ENCODE measurements at places on chromosomes 1 and 21. TPM values are rescaled to one million over a fixed set of nuclear protein-coding genes. Genes with fewer than 3 reads are reported as not detected.

DNA sequence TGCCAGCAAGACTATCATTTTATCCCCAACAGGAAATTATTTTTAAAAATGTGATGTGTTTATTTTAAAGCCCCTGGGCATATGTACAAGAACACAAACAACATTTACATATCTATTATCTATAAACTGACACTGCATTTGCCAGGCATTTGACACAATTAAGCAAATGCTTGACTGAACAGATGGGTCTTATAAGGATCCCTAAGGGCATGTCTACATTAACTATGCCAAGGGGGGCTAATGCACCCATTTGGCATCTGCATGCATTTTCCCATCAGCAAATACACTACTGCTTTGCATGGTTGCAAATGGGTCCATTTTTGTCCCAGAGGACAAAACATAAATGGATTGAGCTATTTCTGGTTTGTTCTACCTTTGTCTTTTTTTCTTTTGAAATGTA is 884.8 kb upstream of the B3GALT2 start:
- no peak for DNase-seq

GRCh38 chr1:191151321-191151807 is 673.7 kb upstream of the BRINP3 start:
- no peak for DNase-seq

DNA sequence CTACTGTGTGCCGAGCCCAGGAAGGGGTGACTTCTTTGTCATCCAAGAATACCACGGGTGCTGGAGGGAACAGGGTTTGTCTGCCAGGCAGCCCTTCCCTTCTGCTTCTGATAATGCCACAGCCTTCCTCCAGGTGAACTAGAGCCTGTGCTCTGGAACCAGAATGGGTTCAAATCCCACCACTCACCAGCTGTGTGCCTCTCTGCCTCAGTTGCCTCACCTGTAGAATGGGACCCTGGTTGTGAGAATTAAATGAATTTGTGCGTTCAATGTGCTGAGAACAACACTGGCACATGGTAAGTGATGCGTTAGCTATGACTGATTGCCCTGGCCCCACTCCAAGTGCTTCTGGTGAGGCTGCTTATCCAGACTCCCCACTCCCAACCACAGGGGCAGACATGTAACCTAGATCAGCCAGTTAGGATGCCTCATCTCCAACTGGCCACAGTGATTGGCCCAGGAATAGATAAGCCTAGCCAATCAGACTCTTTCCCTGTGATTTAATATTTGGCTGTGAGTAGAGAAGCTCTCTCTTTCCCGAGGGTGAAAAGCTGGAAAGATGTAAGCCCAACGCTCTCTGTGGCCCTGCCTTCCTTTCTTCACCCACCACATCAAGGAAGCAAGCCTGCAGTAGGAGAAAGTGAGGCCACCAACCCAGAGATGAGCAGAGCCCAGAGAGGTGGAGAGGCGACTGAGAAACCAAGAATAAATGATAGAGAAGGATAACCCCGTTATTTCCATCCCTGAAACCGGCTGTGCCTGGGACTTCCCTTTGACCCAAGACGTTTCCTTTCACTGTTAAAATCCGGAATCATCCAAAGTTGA is 20.8 kb upstream of the LAPTM5 start:
- peak; percentile 77 for DNase-seq

- DNase-seq = no peak
Observed at GRCh38 chr1:17393230-17393629, 21.2 kb downstream of the PADI6 start.

GRCh38 chr1:44602634-44603628 is 71.3 kb downstream of the TMEM53 start:
- DNase-seq = peak; percentile 54

PRDM16 gene
- total RNA-seq = 1.6 TPM

DNA sequence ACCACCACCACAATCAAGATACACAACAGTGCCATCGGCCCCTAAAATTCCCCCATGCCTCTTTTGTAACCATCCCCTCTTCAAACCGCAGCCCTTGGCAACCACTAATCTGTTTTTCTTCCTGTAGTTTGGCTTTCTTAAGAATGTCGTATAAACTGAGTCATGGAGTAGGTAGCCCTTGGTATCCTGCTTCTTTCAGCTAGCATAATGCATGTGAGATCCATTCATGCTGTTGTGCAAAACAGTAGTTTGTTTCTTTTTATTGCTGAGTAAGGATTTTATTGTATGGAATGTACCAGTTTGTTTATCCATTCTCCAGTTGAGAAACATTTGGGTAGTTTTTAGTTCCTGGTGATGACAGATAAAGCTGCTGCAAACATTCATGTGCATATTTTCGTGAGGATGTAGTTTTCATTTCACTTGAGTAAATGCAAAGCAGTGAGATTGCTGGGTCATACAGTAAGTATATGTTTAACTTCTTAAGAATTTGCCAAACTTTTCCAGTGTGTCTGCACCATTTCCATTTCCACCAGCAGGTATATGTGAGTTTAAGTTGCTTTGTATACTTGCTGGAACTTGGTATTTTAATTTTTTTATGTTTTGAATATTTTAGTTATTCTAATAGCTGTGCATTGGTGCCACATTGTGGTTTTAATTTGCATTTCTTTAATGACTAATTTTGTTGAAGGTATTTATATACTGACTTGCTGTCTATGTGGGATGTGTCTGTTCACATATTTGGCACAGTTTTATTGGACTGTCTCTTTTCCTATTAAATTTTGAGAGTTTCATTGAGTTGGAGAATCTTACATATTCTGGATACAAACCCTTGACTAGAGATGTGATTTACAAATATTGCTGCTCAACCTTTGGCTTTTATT is 148.4 kb upstream of the MAP1LC3C start:
- DNase-seq = no peak

- no peak for DNase-seq
Observed at GRCh38 chr1:99702221-99702620, 56.3 kb downstream of the PALMD start.

DNA sequence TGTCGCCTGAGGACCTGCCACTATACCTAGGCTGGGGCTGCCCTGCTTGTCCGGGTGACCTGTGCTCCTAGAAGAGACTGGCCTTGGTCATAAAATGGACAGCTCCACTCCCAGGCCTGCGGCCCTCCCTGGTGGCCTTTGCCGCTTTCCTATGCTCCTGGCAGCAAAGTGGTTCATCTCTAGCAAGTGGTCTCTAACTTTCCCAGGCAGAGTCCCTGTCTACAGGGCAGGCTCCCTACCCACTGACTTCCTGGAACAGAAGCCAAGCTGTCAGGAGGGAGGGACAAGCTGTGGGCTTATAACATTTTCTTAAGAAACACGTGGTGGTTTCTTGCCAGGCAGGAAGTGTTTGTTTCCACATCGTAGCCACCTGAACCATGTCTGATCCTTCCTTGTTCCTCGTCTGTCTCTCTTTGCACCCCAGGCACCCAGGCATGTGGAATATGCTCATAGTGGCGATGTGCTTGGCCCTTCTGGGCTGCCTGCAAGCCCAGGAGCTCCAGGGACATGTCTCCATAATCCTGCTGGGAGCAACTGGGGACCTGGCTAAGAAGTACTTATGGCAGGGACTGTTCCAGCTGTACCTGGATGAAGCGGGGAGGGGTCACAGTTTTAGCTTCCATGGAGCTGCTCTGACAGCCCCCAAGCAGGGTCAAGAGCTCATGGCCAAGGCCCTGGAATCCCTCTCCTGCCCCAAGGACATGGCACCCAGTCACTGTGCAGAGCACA is 10.1 kb downstream of the H6PD start:
- DNase-seq = no peak

DNA sequence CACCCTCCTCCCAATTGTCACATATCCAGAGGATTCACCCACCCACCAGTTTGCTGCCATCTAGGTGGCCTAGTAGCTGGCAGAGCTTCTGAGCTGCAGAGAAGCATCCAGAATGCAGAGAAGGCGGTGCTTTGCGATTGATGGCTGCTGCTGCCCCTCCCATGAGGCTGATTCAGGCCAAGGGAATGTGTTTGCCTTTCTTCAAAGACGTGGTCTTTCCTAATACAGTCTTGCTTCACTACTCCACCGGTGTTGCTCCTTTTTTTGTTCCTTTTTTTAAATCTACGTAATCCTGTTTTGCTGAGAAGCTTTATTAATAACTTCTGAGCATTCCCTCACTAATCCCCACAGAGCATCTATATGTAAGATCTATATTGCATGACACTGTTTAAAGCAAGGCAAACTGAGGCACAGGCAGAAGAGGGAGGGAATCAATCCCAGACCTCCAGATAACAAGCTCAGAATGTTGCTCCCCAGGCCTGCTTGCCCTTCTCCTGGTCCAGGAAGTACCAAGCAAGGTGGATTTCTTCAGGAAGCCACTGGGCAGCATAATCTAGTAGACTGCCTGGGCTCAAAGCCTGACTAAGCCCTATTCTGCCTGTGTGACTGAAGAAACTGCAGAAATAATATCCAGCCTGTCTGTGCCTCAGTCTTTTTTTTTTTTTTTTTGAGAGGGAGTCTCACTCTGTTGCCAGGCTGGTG is 275.5 kb upstream of the FMN2 start:
- peak; percentile 23 for DNase-seq

LYST gene
- total RNA-seq = 34.0 TPM

RABGAP1L gene
- total RNA-seq = 86.6 TPM

TGFB2 gene
- 40.1 TPM for total RNA-seq

DNA sequence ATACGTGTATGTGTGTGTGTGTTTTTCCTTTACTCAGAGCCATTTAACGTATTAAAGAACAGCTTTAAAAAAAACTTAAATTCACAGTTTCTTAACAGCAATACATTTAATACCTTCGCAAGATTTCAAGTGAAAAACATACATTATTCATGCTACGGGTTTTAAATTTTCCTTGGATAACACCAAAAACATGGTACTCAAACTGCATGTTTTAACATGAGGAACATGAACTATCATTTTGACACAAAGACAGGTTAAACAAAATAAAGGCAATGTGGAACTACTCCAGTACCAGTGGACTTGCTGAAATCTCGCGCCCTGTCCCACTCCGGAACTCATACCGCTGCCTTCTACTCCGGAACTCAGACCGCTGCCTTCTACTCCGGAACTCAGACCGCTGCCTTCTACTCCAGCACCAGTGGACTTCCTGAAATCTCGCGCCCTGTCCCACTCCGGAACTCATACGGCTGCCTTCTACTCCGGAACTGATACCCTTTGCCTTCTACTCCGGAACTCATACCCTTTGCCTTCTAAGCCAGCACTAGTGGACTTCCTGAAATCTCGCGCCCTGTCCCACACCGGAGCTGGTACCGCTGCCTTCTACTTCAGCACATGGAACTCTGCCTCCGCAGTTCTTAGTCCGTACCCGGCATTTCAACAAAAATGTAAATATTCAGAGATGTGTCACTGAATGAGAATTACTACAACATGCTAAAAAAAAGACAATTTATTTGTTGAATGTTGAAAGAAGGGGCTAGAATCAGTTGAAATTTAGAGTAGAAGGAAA is 148.6 kb downstream of the NCAM2 start:
- no peak for DNase-seq

ADAMTSL4 gene
- 50.4 TPM for total RNA-seq

DNA sequence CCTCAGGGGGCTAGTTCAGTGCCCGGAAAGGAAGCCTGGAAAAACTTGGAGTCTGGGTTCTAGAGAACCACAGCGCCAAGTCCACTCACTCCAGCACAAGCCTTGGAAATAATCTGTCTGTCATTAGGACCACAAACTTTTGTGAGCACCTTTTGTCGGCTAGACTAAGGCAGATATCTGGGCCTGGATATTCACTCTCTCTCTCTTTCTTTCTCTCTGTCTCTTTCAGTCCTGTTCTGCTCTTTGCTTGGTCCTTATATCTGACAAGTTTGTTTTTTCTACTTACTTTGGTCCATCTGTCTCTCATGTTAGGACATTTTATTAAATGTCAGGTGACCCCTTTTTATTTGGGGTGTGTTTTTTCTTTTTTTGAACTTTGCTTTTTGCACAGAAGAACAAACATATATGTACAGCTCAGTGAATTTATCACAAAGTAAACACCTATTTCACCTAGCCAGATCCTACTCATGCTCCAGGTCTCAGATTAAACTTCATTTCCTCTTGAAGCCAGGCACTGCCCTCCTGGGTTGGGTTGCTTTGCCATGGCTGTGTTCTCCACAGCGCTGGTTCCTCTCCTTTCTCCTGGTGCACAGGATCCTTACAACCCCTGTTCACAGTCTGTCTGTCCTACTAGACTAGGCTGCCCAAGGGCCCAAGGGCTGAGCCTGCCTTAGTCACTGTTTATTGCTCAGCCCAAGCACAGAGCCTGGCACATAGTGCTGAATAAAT is 40.8 kb downstream of the TCEANC2 start:
- no peak for DNase-seq

- DNase-seq = no peak
Observed at GRCh38 chr1:156436141-156437036, 64.2 kb downstream of the MEF2D start.

DNA sequence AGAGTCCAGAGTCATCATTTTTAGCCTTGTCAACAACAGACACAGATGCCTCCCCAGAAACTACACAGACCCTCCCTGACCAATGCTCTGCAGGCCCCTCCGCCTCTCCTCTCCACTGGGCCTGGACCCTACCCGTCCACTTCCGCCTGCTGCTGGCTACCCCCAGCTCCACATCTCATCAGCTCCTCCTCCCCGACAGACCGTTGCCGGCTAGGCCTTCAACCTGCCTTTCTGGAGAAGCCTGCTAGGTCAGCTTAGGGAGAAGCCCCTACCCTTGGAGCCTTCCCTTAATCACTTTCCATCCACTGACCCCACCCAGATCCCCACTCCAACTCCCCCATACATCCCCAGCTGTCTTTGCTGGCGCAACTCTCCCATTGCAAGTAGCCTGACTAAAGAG is 1.4 kb downstream of the TRIM17 start:
- peak; percentile 13 for DNase-seq

LCE3D gene
- not detected for total RNA-seq

DNA sequence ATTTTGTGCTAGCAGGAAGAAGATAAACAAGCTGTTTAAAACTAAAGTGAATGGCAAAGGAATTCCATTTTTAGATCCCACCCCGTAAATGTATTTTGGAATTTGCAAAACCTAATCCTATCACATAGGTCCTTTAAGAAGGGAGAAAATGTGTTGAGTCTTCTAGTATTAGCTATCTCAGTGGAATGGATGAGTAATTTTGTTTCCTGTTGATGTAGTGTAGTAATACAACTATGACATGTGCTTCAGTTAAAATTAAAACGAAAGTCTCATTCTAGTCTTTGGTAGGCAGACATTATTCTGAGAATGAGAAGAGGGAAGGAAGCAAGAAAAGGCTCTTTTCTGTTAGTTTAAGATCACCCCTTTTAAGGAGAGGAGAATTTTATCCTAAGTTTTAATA is 265.9 kb upstream of the C1orf105 start:
- no peak for DNase-seq

- peak; percentile 83 for DNase-seq
Observed at GRCh38 chr1:185646202-185646683, 87.9 kb upstream of the HMCN1 start.

DNA sequence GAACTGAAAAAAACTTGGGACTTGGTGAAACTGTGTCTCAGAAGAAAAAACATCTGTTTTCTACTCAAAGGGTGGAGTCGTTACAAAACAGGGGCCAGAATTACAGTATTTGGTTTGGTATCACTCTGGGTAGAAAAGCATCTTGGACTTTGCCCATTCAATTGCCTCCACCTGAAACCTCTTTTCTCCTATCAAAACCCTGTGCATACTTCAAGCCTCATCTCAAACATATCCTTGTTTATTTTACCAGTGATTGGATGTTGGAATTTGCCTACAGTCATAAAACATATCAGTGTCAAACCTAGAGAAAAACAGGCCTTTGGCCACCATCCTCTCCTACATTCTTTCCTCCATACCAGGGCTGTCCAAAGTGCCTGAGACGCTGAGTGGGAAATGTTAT is 281.5 kb downstream of the PLPP3 start:
- no peak for DNase-seq

GRCh38 chr1:165313903-165314302 is 42.6 kb downstream of the LMX1A start:
- DNase-seq = no peak

Measured in tongue (tissue), 3 donors.